ENCODE measurements at places on chromosomes 6 and 20.
A peak's percentile ranks its signal among the peaks of the same experiment; 100 is the strongest.

GRCh38 chr6:139569566-139569965, 195.1 kb upstream of the CITED2 start:
- no peaks in the 10 kb centered on the region for H3K27me3 ChIP-seq
- peak overlapping the region; percentile 93 for H3K27ac ChIP-seq
- no peaks in the 10 kb centered on the region for H3K36me3 ChIP-seq
- no peak overlapping the region for H3K4me3 ChIP-seq
- DNase-seq, result peak; percentile 70

GRCh38 chr6:42973926-42974325, 5.1 kb downstream of the PEX6 start:
- DNase-seq, result no peak
- no peak overlapping the region for H3K27ac ChIP-seq
- H3K4me1 ChIP-seq, result peaks cover 21% of the 10 kb centered on the region
- no peaks in the 10 kb centered on the region for H3K27me3 ChIP-seq

DNA sequence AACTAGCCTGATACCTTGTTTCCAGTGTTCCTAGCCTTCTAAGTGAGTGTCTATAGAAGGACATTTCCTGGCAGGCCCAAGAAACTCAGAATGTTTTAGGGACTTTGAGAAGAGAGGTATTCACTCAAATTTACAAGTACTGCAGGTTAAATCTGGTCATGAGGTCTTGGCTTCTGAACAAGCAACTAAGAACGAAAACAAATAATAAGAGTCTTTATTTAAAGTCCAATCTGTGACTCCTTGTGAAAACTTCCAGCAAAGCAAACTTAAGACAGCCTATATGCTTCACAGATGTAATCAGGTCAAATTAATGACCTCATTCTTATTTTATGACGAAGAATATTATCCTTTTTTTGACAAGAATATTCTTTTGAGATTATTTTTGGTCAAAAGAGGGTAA, 79.4 kb upstream of the PRSS16 start:
- 0 out of 2 replicates have a peak, but pooled peaks cover 4% of the 10 kb centered on the region for H3K4me1 ChIP-seq
- DNase-seq, result no peak
- no peaks in the 10 kb centered on the region for H3K36me3 ChIP-seq
- no peak overlapping the region for H3K4me3 ChIP-seq

DNA sequence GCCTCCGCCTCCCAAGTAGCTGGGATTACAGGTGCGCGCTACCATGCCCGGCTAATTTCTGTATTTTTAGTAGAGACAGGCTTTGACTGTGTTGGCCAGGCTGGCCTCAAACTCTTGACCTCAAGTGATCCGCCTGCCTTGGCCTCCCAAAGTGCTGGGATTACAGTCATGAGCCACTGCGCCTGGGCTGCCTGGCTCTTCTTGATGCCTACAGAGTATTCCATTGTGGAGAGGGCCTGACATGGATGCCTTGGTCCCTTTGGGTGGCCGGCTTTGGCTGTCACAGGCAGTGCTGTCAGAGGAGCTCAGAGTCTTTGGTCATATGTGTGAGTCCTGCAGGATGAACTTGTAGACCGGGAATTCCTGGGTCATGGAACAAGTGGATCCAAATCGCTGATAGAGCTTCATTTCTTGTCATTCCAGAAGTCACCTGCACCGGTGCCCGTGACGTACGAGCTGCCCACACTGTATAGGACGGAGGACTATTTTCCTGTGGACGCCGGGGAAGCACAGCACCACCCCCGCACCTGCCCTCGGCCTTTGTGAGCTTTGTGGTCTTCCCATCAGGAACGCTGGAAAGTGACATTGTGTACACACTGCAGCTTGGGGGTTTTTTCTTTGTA, 55.1 kb downstream of the ADNP start:
- no peak overlapping the region for H3K27ac ChIP-seq
- H3K27me3 ChIP-seq, result no peaks in the 10 kb centered on the region
- no peak overlapping the region for H3K4me3 ChIP-seq
- no peaks in the 10 kb centered on the region for H3K36me3 ChIP-seq
- no peak for DNase-seq

DNA sequence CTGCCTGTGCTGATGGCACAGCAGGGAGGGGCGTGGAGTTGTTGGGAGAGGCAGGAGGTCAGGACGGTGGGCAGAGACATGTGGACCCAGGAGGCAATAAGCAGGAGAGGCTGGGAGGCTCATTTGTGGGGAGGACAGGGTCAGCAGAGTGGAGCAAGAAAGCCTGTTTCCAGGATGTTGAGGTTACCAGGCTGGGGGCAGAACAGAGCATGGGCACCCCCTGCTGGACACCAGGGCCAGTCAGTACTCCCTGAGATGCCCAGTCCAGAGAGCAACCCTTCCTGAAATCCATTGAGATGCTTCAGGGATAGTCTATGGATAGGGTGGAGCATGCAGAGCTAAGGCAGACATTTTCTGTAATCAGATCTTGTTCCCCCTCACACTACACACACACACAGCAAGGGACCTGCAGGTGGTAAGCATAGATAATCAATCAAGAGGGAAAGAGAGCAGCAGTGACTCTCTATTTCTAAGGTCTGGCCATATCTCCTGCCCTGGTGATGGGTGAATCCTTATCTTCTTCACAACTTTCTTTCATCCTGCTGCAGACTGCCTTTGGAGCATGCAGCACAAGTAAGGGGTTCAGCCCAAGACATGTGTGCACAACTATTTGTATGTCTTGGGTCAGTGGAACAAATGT, 41.7 kb downstream of the MOCS1 start:
- H3K4me1 ChIP-seq, result peaks cover 10% of the 10 kb centered on the region
- DNase-seq, result peak; percentile 42
- no peak overlapping the region for H3K27ac ChIP-seq
- no peaks in the 10 kb centered on the region for H3K36me3 ChIP-seq
- no peak overlapping the region for H3K4me3 ChIP-seq

- DNase-seq, result no peak
- no peaks in the 10 kb centered on the region for H3K27me3 ChIP-seq
- H3K4me3 ChIP-seq, result no peak overlapping the region
- H3K36me3 ChIP-seq, result peaks cover 32% of the 10 kb centered on the region
- peaks cover 17% of the 10 kb centered on the region for H3K4me1 ChIP-seq
Measured at GRCh38 chr20:4174909-4175308, 159.6 kb upstream of the RNF24 start.
